ENCODE measurements at places on chromosomes 4 and X.

GRCh38 chr4:160129439-160129838, 1026.6 kb downstream of the RAPGEF2 start:
- no peak for DNase-seq

- DNase-seq, result no peak
These were observed 253.6 kb downstream of the SLC39A8 start for GRCh38 chr4:102091656-102092055.

DNA sequence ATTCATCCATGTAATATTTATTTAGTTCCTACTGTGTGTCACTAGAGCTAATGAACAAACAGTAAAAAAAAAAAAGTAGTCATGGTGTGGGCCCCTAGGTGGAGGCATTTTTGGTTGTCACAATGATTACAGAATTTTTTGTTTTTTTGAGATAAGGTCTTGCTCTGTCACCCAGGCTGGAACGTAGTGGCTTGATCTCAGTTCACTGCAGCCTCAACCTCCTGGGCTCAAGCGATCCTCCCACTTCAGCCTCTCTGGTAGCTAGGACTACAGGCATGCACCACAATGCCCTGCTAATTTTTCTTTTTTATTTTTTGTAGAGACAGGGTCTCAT, 22.0 kb downstream of the DNAAF6 start:
- DNase-seq, result no peak

DNA sequence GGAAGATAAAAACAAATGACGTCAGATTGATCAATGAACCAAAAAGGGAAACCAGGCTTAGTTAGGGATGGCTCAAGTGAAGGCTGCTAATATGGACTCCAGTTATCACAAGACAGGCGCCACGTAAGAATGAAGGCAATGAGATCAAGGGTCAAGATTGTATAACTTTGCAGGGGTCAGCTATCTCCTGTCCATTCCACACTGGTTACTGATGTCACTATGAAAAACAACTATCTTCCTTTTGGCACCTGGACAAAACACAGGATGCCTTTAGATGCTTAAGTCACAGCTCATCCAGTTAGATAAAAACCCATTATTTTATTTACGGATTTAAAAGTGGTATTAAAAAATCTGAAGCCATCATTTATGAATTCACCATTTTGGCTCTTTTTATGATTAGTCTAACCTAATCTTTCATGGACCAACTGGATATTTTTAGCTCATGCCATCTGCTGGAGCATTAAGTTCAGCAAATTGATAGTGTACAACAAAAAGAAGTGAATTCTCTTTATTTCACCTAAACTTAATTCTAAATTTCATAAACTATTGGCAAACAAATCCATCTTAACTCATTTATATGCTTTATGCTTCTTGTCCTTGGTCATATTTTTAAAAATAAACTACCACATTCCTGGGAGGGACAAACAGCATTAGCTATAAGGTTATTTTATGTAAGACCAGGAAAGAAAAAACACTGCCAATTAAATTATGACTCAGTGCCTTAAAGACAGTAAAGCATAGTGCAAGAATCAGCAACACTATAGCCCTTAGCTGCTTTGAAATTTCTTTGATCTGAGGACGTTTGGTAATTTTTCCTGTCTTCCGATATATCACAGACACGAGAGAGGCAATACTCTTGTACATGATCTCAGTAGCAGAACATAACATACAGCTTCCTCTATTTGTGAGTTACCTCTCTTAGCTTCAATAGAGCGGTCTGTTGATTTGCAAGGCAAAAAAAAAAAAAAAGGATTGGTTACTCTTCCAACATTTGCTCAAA, 27.0 kb downstream of the DHX15 start:
- DNase-seq, result no peak

DNA sequence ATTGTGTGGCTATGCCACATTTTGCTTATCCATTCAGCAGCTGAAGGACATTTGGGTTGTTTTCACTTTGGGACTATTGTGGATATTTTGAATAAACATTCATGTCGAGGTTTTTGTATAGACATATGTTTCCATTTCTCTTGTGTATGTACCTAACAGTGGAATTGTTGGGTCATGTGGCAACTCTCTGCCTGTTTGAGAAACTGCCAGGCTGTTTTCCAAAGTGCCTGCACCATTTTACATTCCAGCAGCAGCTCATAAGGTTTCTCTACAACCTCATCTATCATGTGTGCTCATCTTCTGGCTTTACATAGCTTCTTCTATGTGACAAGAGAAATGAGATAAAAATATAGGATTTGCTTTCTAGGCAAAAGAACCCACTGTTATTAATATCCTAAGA, 29.5 kb upstream of the TSPAN5 start:
- no peak for DNase-seq

GRCh38 chr4:64192731-64193412, 216.4 kb downstream of the TECRL start:
- no peak for DNase-seq

- DNase-seq, result no peak
These were observed 102.3 kb downstream of the PSAPL1 start for GRCh38 chr4:7332216-7333023.

GRCh38 chr4:54660591-54660990, 2.8 kb downstream of the KIT start:
- no peak for DNase-seq

DNA sequence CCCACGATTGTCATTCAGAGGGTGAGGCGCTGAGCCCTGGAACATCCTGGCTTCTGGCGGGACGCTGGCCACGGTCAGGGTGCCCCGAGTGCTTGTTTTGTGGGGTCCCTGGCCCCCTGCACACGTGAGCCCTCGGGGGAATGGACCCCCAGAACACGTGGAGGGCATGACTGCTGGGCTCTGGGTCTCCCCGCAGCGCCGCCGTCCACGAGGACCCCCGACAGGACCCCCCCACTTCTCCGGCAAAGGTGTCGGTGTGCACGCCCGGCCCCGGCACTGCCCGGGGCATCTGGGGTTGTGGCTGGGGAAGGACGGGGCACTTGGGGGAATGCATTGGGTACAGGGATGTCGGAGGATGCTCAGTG, 13.9 kb upstream of the GTPBP6 start:
- no peak for DNase-seq

DNA sequence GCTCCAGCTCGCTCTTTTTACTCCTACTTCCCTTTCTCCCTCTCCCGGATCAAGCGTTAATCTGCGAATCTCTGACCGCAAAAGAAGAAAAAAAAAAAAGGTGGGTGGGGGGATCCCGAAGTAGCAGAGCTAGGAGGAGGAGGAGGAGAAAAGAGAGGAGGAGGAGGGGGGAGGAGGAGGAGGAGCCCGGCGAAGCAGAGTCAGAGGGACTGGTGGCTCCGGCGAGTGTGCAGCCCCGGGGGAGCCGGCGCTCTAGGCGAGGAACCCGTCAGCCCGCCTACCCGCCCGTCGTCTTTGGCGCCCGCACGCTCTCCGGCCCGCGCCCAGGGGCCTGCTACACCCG, at the start of gene NHSL2:
Gene NHSL2 (plus strand): TSS at position 203 of the 343 bp plus-strand sequence.
- no peak for DNase-seq

DNA sequence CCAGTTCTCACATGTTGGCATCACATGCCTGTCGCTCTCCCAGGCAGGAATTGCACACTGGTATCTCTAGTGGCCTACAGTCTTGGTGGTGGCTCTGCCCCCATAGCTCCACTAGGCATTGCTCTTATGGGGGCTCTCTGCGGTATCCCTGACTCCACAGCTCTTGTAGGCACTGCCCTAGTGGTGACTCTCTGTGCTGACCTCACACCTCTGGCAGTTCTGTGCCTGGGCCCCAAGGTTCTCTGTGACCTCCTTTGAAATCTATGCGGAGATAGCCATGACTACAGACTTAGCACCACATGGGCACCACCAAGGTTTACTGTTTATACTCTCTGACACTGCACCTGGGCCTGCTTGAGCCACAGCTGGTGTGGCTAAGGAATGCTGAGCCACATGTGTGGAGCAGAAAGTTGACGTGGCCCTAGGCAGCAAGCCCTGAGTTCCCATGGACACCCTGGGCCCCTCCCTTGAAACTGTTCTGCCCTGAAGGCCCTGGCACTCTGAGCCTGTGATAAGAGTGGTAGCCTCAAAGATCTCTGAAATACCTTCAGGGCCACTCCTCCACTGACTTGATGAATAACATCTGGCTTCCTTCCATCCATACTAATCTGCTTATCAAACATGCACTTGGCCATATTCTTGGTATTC, 8.0 kb downstream of the SLC9B1 start:
- DNase-seq, result no peak

- DNase-seq, result no peak
These were observed 37.7 kb downstream of the NSG1 start for GRCh38 chr4:4424499-4425115.

GRCh38 chr4:8274765-8275547, 5.4 kb downstream of the HTRA3 start:
- no peak for DNase-seq

DNA sequence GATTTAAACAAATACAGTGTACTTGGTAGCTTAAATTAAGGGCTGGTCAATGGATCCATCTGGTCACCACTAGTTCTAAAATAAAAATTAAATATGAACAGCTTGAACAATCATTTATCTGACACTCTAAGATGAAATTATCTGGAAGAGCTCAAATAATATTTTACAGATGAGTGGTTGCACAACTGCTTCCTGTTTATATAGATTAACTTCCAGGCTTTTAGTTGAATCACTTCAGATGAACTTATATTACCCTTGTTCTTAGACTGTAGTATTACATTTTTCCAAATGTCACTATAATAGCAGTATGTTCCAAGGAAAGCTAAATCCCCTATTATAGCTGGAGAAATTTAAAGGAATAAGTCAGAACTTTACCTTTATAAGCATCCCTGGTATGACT, 92.4 kb upstream of the SMIM10 start:
- DNase-seq, result no peak
